Thoracic aorta (tissue), 2 donors: ENCODE measurements at places on chromosomes 11 and 22.

- DNase-seq: no peak
These were observed 30.7 kb upstream of the KCNQ1OT1 start for GRCh38 chr11:2730272-2731129.

DNA sequence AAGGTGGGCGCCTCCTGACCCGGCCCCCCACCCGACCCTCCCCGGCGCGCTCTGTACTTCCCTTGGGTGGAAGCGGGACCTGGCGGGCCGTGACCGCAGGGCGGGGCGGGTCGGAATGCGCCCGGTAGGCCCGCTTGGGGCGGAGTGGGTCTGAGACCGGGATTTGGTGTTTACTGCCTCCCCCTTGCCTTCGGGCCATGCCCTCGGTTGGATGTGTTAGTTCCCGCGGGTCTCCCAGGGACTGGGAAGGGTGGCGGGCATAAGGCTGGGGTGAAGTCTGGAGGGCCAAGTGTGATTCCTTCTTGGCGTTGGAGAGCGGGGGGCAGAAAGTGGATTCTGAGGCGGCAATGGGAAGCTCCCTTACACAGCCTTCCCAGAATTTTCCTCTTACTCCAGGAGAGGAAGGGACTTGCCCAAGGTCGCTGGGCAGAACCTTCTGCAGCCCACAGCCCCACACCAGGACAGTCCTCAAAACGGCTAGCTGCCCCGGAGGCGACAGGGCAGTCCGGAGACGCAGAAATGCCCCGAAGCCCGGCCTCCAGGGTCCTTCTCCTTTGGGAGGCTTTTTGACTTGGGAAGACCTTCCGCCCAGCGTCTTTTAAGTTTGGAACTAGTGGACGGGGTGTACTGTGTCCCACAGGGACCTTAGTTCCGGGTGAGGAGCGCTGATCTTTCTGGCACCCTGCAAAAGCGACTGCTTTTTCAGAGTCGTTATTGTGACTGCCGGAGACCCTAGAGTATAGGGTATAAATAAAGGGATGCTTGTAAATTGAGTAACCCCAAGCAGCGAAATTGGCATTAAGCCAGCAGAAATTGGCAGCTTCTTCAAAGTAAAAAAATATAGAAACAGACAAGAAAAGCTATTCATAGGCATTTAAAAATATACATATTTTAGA is 647 bp downstream of the SWAP70 start:
- peak; percentile 13 for DNase-seq

- DNase-seq: no peak
These were observed 275.2 kb upstream of the KIRREL3 start for GRCh38 chr11:127275774-127276173.

- no peak for DNase-seq
These were observed 1.3 kb upstream of the CBLIF start for GRCh38 chr11:59846556-59846955.

DNA sequence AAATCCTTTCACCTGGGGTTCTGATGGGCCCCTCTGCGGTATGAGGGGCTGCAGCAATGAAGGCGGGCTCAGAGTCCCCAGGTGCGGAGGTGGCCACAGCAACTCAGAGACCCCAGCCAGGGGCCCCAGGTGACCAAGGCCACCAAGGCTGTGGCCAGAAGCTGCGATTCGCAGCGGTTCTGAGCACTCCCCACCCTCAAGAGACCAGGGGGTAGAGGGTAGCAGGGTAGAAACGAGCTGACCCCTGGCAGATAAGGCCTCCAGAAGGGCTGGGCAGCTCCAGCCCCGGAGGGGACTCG is 948 bp downstream of the TNKS1BP1 start:
- no peak for DNase-seq

GRCh38 chr11:76885390-76886097 is 24.8 kb downstream of the ACER3 start:
- no peak for DNase-seq

- DNase-seq: no peak
These were observed 40.9 kb downstream of the TCF20 start for GRCh38 chr22:42229455-42230149.

GRCh38 chr11:76185931-76186401 is 20.3 kb downstream of the WNT11 start:
- no peak for DNase-seq

- DNase-seq: no peak
These were observed 478.3 kb upstream of the ISX start for GRCh38 chr22:34587357-34588356.

- no peak for DNase-seq
These were observed 179.6 kb upstream of the PDGFD start for GRCh38 chr11:104343578-104343977.

GRCh38 chr11:47593934-47594855 is at the start of gene C1QTNF4:
Gene C1QTNF4, minus strand, starts transcription at chr11:47594411. Its CDS starts 3,601 bp downstream, at chr11:47590810.
- no peak for DNase-seq

GRCh38 chr11:32436751-32437494 is 1.6 kb upstream of the WT1 start:
- DNase-seq: no peak

- DNase-seq: no peak
These were observed 341.7 kb upstream of the CADM1 start for GRCh38 chr11:115845872-115846271.

GRCh38 chr11:88194990-88195389 is 19.7 kb upstream of the RAB38 start:
- DNase-seq: no peak

DNA sequence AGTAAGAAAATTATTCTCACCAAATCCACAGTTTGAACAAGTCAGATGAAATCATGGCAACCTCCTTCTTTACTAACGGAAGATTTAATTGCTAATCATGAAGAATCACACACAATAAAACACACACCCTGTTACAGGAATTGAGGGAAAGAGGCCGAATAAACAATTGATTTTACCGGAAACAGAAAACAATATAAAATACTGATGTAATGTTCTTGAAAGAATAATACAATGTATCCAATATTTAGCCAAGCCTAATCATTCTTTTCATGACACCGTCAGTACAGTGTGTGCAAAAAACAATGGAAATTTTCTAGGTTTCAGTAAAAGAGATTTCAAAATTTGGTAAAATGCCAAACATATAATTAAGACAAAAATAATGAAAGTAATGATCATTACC is 23.4 kb downstream of the ASRGL1 start:
- no peak for DNase-seq

GRCh38 chr11:35549787-35550186 is 24.4 kb upstream of the PAMR1 start:
- no peak for DNase-seq

- no peak for DNase-seq
These were observed 218.2 kb upstream of the CARD18 start for GRCh38 chr11:105357764-105358163.

- DNase-seq: no peak
These were observed at the start of gene GLB1L3 for GRCh38 chr11:134275534-134276395. Gene GLB1L3, plus strand, starts transcription at chr11:134276379. Its CDS starts 362 bp downstream, at chr11:134276741.

DNA sequence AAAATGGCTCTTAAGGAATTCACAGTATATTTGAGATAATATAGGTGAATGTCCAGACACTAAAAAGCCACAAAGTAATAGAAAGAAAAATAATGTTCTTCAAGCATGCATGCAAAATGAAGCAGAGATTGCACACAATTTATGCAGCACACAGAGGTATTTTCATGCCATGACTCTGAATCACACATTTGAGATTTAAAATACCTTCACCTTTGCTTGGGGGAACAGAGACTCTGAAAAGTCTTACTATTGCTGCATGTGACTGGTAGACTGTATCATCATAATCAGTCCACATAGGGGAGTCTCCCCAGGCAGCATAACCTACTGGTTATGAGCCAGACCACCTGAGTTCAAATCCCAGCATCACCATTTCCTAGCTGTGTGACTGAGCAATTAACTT is 96.2 kb downstream of the RCN1 start:
- no peak for DNase-seq

DNA sequence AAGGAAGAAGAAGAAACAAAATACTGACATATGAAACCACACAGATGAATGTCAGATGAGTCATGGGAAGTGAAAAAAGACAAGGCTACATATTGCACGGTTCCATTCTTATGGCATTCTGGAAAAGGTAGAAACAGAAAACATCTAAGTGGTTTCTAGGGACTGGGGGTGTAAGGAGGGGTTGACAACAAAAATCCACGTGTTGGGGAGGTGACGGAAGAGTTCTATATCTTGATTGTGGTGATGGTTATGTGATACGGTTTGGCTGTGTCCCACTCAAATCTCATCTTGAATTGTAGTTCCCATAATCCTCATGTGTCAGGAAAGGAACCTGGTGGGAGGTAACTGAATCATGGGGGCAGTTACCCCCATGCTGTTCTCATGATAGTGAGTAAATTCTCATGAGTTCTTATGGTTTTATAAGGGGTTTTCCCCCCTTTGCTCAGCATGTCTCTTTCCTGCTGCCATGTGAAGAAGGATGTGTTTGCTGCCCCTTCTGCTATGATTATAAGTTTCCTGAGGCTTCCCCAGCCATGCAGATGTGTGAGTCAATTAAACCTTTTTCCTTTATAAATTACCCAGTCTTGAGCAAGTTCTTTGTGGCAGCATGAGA is 6.4 kb upstream of the ARFGAP3 start:
- no peak for DNase-seq

- no peak for DNase-seq
These were observed 44.5 kb downstream of the ZNF280B start for GRCh38 chr22:22463855-22464540.

DNA sequence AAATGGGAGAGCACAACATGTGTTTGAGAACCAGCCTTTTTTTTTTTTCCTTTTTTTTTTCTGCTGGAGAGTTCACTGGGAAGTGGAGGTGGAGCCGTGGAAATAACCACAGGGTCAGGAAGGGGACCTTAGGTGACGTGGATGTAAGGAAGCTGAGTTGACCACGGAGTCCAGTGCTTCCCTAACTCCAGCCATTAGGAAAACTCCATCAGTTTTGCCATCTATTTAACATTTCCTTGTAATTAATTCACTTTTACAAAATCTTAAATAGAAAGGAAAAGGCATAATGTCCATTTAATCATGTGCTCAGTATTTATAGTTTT is 2.0 kb upstream of the CDK2AP2 start:
- no peak for DNase-seq

GRCh38 chr11:120331301-120331996 is 4.8 kb upstream of the ARHGEF12 start:
- no peak for DNase-seq

DNA sequence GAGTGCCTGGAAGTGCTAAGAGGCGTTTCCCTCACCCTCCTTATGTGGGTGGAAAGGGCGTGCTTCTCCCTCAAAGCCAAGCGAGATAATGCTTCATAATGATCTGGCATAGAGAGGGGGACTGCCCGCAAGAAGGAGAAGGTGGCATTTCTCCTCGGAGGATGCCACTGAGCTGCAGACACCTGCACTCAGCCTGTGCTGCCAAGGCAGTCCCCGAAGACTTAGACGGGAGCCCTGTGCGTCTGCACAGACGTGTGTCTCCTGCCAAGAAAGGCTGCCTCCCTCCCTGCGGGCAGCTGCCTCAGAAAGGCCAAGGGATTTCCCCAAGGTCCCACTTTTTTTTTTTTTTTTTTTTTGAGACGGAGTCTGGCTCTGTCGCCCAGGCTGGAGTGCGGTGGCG is 48.1 kb upstream of the SPATA19 start:
- no peak for DNase-seq

- DNase-seq: no peak
These were observed 77.7 kb upstream of the SC5D start for GRCh38 chr11:121214861-121215260.

- DNase-seq: no peak
These were observed 79.1 kb downstream of the GUCY1A2 start for GRCh38 chr11:106939157-106939556.

DNA sequence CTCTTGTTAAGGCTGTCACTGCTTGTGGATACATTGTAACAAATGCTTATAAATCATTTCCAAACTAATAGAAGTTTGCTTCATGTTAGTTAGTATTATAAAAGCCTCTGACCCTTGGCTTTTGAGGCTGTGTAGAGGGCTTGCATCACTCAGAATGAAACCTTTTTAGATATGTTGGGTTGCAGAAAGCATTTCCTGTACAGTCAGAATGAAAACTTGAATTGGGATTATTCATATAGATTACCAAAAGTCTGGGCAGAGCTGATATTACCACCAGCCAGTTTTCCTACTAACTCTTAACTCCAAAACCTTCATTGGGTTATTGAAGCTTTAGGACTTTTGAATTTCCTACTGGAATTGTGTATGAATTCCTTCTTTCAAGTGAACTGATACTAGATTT is 12.0 kb downstream of the KMT2A start:
- no peak for DNase-seq

GRCh38 chr11:34564406-34564805 is 50.8 kb upstream of the ELF5 start:
- DNase-seq: no peak

- no peak for DNase-seq
These were observed 22.5 kb downstream of the GSTT2B start for GRCh38 chr22:23938328-23939016.

DNA sequence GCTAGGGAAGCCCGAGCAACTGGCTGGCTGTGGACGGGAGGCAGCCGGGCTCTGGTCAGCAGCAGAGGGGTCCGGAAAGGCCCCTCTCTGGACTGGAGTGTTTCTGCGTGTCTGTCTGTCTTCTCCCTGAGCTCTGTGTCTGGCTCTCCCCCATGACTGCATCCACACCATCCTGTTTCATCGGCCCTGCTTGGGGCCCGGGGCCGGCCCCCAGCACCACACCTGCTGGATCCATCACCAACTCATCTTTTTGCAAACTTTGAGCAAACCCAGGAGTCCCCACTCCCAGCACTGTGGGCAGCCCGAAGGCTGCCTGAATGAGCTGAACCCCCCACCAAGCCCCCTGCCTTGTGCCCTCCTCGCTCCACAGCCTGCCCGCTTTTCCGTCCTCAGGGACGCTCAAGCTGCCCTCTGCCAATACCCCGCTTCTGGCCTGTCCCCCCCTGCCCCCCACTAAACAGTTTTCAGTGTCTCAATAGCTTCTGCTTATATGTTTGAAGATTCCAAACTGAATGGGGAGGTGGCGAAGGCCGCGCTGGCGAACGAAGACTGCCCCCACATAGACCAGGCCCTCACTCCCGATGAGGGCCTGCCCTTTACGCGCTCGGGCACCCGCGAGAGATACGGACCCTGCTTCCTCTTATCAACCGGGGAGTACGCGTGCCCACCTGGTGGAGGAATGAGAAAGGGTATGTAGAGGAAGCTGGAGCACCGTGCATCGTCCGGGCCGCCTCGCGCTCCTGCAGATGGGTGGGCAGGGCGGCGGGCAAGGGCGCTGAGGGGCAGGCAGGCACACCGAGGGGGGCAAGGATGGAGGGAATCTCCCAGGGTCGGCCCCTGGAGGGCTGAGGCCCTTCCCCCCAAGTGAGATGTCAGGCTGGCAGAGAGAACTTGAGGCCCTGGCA is 44.6 kb downstream of the KCNC1 start:
- DNase-seq: no peak
